ENCODE measurements at places on chromosomes 7 and 10.

GRCh38 chr10:133272964-133273420 lies 3.7 kb downstream of the ADAM8 start:
- no peak for DNase-seq

DNA sequence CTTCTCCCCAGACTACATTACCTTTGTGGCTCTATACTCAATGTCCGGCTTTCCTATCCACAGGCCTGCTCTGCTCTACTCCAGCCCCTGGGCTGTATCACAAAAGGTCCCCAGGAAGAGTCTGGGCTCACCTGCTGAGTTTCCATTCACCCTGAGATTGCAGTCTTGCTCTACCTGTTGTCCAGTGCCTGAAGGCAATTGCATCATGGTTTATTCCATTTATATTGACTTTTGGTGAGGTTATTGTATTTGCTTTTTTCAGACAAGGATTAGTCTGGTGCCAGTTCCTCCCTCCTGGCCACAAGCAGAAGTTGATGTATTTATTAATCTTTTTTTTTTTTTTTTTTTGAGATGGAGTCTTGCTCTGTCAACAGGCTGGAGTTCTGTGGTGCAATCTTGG lies 273.1 kb downstream of the XPNPEP1 start:
- DNase-seq = no peak

DNA sequence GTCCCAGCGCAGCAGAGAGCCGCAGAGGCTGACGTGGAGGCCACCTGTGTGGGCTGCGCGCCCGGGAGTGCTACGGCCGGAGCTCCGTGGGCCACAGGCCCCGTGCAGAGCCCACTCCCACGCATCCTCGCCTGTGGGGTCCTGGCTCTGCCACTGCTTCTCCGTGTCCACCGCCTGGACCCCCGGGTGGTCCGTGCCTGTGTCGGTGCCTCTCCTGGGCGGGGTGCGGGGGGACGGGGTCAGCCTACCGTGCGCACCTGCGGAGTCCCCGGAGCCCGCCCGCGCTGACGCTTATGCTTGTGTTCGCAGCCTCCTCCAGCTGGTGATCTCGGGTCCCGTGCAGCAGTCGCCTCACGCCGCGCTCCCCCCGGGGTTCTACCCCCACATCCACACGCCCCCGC lies 7.8 kb upstream of the ZNF853 start:
- DNase-seq = no peak

GRCh38 chr10:112520914-112521313 lies 73.9 kb downstream of the VTI1A start:
- DNase-seq = no peak

DNA sequence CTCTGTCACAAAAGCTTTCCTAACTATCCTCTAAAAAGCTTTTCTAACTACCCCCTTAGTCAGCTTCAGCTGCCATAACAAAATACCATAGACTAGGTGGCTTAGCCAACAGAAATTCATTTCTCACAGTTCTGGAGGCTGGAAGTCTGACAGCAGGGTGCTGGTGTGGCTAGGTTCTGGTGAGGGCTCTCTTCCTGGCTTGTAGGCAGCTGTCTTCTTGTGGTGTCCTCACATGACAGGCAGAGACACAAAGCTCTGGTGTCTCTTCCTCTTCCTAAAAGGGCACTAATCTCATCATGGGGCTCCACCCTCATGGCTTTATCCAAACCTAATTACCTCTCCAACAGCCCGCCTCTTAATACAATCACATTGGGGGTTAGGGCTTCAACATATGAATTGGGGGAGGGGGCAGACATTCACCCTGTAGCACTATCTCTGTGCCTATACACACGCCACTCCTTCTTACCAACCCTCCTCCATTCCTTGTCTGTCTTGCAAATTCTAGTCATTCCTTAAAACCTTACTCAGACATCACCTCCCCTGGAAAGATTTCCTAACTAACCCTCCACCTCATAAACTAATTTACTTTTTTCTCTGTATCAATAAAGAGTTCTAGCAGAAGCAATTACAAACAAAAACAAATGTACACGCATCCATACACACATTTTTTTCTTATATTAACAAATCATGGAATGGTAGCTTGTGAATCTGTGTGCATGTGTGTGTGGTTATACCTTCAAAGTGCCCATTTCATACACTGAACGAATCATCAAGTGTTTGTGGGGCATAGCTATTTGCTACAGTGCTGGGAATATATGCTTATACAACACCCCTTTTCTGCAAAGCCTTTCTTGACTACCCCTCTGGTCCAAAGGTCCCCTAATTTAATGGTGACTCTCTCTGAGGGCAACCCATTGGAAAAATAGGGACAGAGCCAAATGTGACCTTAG lies 26.4 kb downstream of the RHOBTB1 start:
- DNase-seq = no peak

DNA sequence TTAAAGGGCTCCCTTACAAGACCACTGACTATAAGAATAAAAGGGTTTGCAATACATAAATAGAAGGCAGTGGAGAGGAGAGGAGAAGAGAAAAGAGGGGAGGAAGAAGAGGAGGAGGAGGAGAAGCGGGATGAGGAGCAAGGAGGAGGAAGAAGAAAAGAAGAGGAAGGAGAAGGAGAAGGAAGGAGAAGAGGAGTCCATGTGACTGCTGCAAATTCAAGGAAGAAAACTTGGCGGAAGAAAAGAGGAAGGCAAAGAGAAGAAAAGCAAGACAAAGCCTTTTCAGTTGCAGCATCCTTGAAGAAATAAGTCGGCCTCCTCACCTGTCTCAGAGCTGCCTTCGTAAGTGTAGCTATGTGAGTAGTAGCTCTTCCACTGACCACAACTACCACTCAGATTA lies 22.6 kb downstream of the ASAH2 start:
- no peak for DNase-seq

DNA sequence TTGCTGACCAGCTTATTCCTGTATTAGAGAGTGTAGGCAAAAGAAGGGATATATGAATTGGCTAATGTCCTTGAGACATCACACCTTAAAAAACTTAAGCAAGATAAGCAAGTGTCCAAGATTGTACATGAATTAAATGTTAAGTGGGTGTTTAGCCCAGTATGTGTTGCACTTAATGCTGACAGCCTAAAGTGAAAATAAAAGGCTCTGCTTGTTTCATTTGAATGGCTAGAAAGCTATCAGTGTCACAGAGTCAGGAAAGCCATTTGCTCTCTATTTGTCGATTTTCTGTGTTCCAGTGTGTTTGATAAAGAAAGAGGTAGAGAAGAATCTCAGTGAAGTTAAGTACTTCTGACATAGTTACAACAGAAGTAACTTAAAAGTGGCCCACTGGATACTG lies 744.9 kb downstream of the ANKRD7 start:
- DNase-seq = no peak

DNA sequence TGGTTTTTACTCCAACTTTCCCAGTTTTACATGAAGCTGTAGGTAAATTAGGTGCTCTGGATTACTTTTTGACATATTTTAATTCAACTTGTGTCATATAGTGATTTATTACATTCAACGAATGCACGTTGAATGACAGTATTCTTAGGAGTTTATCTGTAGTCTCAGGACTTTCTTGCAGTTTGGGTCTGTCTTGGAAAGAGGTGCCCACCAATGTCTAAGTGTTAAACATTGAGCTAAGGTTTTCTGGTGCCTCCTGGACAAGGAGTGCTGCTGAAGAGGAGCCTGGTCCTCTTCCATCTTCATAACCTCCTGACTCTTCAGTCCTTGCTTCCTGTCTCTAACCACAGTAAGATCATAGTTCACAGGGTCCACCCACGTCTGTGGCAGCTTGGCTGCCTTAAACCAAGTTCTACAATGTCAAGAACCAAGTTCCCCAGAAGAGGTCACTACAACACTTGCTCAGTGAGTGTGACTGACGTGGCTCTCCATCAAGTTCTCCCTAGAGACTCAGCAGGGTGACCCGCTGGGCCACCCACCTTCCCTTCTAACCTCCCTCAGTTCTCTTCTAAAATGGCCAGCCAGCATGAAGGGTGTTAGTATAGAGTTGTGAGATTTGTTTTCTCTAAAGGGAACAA lies 6.1 kb downstream of the NPY start:
- DNase-seq = no peak

- DNase-seq = no peak
Measured at GRCh38 chr7:115221456-115221855, 299.6 kb downstream of the MDFIC start.

DNA sequence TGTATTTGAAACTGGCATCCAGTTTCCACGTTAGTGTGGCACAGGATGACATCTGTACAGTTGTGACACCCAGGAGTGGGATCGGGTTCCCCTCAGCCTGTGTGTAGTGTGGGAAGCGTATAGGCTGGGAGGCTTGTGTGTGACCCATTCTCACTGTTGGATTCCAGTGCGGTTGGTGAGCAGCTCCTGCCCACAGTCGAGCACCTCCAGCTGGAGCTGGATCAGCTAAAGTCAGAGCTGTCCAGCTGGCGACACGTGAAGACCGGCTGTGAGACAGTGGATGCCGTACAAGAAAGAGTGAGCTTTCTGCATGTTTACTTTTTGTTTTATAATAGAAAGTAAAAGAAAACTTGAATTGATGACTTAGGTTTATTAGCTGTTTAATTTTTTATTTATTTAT lies 18.7 kb upstream of the GET4 start:
- no peak for DNase-seq

- DNase-seq = no peak
Measured at GRCh38 chr10:17076626-17077345, 52.8 kb downstream of the CUBN start.

DNA sequence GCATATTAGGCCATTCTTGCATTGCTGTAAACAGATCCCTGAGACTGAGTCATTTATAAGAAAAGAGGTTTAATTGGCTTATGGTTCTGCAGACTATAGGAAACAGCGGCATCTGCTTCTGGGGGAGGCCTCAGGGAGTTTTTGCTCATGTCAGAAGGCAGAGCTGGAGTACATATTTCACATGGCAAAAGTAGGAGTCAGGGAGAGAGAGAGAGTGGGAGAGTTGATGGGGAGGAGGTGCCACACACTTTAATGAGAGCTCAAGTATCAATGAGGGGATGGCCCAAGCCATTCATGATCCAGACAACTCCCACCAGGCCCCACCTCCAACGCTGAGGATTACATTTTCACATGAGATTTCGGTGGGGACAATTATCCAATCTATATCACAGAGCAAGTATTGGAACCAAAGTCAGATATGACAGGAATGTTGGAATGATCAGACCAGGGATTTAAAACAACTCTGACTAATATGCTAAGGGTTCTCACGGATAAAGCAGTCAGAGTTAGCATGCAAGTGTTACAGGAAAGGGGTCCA lies 795.3 kb upstream of the CELF2 start:
- no peak for DNase-seq

DNA sequence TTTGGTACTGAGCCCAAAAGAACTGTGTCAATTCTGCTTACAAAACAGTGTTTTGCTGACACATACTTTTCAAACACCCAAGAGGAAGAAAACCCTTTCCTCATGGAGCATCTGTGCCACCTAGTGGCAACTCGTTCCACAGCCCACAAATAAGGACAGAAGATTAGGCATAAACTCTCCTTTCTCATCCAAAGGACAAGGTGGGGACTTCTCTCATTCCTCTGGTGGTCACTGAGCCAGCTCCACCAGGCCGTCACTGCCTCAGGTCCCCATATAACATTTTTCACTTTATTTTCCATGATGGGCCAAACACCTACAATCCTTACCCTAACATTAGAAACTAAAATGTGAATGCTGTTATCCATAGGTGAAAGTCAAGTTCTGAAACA lies 76.9 kb downstream of the RNF216 start:
- peak; percentile 90 for DNase-seq

Data from muscle of arm (tissue), 14 donors.